ENCODE measurements at places on chromosomes 2 and 18.

GRCh38 chr2:7262727-7263126 lies 345.5 kb downstream of the RNF144A start:
- DNase-seq = no peak

- DNase-seq = no peak
Observed at GRCh38 chr2:194999771-195000170, 657.3 kb upstream of the SLC39A10 start.

DNA sequence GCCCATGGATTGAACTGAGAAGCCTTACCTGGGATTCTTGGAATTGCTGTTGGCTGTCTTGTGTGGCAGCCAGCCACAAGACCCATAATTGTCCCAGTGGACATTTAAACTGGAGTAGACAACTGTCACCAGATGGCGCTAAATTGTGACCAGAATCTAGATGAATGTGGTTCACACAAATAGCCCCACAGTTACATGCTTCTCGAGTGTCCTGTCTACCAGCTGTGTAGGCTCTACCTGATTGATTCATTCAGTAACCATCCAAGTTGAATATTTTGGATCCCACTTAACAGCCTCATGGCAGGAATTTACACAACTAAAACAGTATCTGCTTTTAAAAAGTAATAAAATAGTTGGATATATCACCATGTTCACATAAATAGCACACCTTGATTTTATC lies 73.2 kb downstream of the MAP4K4 start:
- DNase-seq = no peak

DNA sequence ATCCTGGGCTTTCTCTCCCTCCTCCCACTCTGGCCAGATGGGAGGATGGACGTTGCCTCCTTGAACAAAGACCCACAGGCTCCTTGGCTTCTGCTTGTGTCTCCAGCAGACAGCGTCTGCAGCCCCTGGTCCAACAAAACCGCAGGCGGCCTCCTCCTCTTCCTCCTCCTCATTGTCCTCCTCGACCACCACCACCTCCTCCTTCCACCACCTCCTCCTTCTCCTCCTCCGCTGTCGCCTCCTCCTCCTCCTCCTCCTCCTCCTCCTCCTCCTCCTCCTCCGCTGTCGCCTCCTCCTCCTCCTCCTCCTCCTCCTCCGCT lies 45.7 kb upstream of the ALPP start:
- no peak for DNase-seq

DNA sequence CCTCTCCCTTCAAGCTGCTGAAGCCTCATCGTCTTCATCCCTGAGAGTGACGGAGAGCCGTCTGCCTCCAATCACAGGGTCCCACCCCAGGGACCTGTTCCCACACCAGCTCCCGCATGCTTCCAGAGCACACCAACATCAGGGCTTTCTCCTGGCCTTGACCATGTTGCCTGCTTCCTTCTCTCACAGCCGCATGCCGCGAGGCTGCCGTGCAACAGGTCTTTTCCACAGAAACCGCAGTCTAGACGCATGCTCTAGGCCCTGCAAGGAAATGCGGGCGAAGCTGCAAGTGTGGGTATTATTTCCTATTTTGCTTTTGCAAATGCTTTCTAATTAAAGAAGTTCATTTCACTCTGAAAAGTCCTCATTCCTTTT lies 277.8 kb downstream of the EIPR1 start:
- no peak for DNase-seq

Measured in stimulated activated CD4-positive, alpha-beta T cell treated with anti-CD3 and anti-CD28 coated beads, TNF-alpha, amount 100 ng/mL, for 4 hours (primary cell).